ENCODE measurements at places on chromosomes 1 and 21.

GRCh38 chr21:44880405-44881197, 7.1 kb upstream of the PTTG1IP start:
- no peak for DNase-seq

- peak; percentile 35 for DNase-seq
These were observed at the start of gene THBS3 for GRCh38 chr1:155207806-155208540. TSS of gene THBS3 (minus strand) at chr1:155207897. CDS start at chr1:155207876, 21 bp downstream.

GRCh38 chr1:27099135-27099586, 55.8 kb downstream of the SLC9A1 start:
- no peak for DNase-seq

DNA sequence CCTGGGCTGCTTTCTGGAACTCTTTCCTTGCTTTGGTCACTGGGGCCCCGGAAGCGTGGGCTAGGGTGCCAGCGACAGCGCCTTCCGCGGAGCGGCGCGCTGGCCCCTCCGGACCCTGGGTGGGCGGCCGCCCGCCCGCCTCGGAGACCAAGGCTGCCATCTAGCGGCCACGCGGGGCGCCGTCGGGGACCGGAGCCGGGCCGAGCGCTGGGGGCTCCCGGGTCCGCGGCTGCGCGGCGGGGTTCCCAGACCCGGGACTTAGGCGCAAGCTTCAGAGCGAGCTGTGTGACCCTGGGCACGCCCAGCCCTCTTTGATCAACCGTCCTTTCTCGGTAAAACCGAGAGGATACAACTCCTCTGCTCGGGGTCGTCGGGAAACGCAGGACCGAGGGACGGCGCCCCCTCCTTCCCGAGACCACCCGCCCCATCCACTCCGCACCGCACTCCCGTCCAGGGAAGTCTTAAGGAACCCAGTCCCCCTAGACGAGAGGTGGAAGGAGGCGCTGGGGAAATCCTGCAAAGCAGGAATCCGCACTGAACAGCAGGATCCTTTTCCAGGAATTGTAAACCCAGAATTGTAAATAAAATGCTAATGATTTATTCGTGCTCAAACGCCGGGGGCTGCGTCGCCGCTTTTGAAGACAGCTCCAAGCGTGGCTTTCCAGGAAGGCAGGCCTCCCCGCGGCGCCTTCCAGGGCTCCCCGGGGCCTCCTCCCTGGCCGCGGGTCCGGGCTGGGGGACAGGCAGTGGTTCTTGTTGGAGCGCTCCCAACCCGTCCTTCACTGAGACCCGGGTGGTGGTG, 41.2 kb downstream of the RRAGC start:
- peak; percentile 81 for DNase-seq

DNA sequence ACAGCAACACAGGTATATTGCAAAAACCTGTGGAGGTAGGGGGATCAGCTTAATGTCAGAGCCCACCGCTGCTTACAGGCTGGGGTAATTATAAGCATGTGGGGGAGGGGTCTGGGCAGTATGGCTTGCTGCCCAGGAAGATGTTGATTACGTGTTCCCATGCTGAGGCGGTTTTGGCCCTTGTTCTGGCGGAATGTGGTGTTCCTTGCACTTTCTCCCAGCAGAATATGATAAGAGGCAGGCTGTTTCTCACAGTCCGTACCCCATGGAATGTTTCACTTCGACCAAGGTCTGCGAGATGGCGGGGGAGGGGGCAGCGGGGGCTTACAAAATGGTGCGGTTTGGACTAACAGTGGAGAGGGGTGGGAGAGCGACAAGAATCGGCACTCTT, 9.8 kb upstream of the HPCAL4 start:
- no peak for DNase-seq

GRCh38 chr1:43372172-43372571, 4.4 kb upstream of the ELOVL1 start:
- DNase-seq = no peak

DNA sequence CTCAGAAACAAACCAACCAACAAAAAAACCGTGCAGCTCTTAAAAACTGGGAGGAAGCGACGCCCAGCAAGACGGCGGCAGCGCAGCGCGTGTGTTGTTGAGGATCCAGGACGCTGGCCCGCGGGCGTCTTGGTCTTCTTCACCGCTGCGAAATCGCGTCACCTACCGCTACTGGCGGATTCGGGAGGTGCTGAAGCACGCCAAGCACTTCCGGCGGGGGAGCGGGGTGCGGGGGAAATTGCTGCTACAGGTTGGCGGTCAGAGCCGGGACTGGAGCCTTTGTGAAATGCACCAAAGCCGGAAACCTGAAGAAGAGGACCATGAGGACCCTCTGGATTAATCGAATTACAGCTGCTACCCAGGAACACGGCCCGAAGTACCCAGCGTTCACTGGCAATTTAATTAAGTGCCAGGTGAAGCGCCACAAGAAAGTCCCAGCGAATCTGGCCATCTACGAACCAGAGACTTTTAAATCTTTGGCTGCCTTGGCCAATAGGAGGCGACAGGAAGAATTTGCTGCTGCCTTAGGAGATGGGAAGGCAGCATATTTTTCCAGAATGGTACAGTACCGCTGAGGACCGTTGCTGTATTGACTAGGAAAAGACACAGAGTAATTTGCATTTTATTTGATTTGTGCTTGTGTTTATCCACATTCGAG, 11.9 kb upstream of the RIPPLY3 start:
- DNase-seq = no peak

DNA sequence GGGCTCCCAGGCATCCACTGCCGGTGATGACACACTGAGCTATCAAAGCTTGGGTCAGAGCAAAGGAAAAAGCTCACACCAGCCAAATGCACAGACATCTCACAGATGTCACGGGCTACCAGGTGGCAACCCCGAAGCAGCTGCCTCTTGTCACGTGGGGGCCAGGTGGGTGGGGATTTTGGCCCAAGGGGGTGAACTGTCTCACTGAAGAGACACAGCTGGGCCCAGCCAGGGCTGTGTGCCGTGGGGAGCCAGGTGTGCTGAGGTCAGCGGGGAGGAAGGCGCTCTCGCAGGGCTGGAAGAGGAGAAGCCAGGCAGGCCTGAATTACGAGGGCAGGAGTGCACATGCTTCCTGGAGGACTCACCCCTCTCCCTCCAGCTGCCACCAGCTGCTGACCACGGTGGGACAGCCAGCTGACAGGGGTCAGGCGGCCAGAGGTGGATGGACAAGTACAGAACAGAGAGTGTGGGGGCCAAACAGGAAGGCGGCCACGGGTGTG, 32.4 kb downstream of the KCNN3 start:
- peak; percentile 73 for DNase-seq

DNA sequence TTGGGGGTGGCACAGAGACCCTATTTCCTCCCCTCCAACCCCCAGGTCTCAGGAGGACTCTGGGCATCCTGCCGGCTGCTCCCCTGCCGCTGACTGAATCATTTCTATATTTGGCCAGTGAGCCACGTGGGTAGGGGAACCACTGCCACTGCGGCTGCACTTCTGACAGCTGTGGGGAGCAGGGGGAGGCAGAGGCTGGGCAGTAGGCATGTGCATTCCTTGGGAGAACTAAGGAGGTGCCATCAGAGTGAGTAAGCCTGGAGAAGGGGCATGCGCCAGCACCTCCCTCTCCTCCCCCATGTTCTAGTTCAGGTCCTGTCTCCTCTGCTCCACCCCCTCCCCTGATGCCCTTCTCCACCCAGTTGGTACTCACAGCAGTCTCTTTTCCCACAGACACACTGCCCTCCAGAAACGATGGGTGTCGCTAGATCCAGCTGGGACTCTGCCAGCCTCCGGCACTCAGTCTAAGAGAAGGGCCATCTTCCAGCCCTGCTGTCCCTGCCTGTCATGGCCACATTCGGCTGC, 12.0 kb downstream of the PPFIA4 start:
- peak; percentile 30 for DNase-seq

DNA sequence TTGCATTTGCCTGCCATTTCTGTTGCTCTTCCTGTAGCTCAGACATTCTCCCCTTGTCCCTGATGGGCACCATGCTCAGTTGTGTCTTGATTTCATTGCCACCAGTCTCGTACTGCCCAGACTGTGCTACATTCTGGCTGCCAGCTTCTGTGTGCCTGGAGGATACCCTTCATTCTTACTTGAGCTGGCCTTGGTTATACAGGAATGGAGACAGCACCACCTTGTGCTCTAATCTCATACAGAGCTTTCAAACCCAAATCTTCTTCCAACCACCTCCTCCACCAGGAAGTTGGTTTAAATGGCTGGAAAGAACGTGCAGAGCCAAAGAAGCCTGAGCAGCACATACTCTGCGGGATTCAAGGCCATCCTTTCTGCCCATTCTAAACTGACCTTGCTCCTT, 165.3 kb downstream of the SLC35F3 start:
- no peak for DNase-seq

- DNase-seq = no peak
These were observed 168.8 kb upstream of the L1TD1 start for GRCh38 chr1:62025892-62026291.

GRCh38 chr1:218752126-218752525, 407.0 kb downstream of the TGFB2 start:
- no peak for DNase-seq

DNA sequence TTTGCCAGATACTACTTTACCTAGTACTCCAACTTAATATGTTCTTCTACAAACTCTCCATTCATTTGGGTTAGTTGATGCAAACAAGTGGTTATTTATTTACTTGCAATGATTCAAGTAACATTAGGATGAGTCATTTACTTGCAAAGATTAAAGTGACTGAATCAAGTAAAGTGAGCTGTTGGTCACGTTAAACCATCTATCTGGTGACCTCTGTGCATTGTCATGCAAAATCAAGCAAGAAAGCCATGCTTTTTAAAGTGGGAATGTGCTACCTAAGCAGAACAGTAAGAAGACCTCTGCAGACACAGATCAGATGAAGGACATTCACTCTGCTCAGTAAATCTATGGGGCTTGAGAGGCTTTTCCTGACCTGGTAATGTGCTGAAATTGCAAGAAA, 254.7 kb downstream of the LRRIQ3 start:
- DNase-seq = no peak

GRCh38 chr1:153968408-153968807, 706 bp downstream of the CREB3L4 start:
- DNase-seq = no peak

DNA sequence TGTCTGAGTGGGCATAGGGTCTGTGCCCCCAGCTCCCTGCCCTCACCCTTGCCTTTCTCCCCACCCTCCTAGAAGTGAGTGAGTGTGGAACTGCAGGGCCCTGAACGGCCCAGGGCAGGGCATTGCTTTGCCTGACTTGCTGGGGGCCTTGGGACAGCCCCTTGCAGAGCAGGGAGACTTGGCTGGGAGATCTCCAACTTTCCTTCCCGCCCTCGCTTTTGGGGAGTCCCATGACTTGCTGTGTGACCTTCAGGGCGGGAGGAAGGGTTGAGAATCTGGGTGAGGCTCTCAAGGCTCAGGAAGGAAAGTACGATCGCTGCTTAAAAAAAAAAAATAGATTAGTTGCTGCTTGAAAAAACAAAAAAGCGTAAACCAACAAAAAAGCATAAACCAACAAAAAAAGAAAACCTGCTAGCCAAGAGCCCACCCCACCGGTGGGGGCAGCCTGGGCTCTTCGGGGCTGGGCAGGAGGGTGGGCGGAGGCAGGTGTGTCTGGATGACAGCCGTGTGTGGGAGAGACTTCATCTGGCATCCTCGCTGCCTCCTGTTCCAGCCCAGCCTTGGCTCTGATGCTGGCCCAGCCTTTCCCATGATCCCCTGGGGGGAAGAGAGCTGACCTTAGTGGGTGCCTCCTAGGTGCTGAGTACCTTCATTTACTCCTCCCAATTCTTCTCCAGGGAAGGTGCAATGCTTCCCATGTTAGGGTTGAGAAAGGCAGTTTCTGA, 6.5 kb downstream of the NBL1 start:
- no peak for DNase-seq

DNA sequence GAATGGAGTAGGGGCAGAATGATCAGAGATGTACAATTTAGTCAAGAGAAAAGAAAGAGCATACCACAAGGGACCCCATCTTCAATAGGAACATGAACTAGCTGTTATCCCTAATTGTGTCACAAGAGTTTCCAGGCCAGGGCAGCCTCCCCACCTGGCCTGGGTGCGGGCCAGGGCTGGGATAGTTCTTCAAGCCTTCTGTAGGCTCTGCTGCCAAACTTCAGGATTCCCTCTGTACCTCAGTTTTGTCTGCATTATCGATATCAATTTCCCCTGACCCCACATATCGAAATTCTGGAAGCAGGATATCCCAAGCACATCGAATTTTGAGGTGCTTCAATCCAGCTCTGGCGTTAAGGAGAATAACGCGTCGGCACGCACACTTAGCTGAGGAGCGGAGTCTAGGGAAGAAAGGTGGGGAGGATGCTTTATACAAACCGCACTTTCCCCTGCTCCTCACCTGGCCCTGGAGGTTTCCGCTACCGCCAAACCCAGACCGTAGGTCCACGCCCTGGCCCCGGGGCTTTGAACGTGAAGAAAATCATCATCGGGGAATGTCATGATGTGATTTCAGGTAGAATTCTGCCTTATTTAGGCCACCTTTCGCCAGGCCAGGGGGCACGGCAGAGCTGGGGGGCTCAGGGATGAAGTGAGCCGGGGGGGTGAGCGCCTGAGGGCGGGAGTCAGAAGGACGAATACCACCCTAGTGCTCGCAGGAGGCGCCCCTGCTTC, 7.4 kb downstream of the HLX start:
- DNase-seq = no peak

GRCh38 chr1:154433161-154433764, 28.1 kb downstream of the IL6R start:
- no peak for DNase-seq

DNA sequence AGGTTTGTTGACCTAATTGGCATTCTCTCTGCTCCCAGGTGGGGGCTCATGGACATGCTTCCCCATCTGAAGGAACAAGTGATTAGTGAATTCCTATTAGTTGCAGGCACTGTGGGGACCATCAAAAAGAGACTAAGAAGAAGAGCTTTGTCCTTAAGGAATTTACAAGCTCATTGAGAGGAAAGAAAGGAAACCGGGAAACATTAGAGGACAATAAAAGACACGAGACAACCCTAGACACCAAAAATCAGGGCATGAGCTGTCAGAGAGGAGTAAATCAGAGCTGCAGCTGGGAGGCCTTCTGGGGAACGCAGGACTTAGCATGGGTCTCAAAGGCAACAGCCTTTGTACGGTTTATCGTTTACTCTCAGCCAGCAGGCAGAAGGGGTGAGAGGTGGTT, 45.1 kb downstream of the BACE2 start:
- no peak for DNase-seq

GRCh38 chr1:94092210-94092613, 28.7 kb downstream of the ABCA4 start:
- DNase-seq = no peak

DNA sequence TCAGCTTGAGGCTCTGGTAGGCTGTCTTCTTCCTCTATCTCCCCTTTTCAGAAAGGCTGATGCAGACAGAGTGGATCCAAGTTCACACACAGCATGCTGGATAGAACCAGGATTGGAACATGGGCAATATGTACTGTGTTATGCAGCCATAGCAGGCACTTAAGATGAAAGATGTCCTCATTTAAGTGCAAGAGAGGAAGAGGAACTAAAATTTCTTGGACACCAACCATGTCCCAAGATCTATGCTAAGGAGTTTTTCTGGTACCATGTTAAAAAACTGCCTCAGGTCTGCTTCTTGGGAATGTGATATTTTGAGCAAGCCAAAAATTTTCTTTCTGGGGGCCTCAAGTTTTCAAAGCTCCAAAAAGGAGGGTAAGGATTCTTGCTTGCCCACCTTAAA, 1.2 kb downstream of the SDHB start:
- no peak for DNase-seq

- no peak for DNase-seq
These were observed 40.6 kb upstream of the NEGR1 start for GRCh38 chr1:72322910-72323309.

GRCh38 chr21:35394634-35395369, 345.7 kb upstream of the RUNX1 start:
- no peak for DNase-seq

- no peak for DNase-seq
These were observed 10.1 kb upstream of the EXO1 start for GRCh38 chr1:241837901-241838300.

Measured in DMS 273 treated with DMSO at 0.1 percent for 48 hours (cell line).